ENCODE measurements at places on chromosomes 4 and X. TPM values are rescaled to one million over a fixed set of nuclear protein-coding genes. Genes with fewer than 3 reads are reported as not detected.

HPGDS gene
- not detected for polyA plus RNA-seq

LRP2BP gene
- polyA plus RNA-seq: 0.17 TPM

CSAG3 gene
- polyA plus RNA-seq: not detected

LNX1 gene
- 0.06 TPM for polyA plus RNA-seq

ARMCX2 gene
- polyA plus RNA-seq: 1.00 TPM

GABRE gene
- polyA plus RNA-seq: not detected

SHROOM2 gene
- polyA plus RNA-seq: not detected

Measured in immature natural killer cell (primary cell).